ENCODE measurements at places on chromosomes 2 and 18.
A peak's percentile ranks its signal among the peaks of the same experiment; 100 is the strongest.

DNA sequence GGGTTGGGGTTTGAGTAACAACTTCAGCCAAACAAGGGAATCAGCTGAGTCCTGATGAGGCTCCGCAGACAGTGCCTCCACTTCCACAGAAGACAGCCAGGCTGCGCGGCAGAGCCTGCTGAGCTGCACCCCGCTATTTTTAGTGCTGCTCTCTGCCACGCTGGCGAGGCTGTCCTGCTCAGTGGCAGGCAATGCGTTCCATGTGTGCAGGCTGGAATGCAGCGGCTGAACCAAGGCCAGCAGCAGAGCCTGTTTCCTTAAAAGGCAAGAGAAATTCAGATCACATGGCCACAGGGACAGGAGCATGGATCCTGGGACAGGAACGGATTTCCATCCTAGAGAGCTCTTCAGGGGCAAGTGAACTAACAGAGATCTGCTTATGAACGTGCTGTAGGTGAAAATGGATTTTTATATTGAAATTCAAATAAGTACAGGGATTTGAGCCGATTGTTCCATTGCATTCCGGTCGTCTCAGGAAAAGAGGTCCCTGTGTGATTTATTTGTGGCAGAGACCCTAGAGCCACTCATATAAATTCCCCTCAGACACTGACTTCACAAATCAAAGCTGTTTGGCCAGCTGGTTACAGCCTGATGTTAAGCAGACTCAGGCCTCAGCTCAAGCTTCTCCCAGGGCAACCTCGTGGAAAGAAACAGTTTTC lies 98.7 kb downstream of the COL6A3 start:
- DNase-seq = no peak

- DNase-seq = no peak
Observed at GRCh38 chr2:10930721-10931516, 19.2 kb downstream of the KCNF1 start.

DNA sequence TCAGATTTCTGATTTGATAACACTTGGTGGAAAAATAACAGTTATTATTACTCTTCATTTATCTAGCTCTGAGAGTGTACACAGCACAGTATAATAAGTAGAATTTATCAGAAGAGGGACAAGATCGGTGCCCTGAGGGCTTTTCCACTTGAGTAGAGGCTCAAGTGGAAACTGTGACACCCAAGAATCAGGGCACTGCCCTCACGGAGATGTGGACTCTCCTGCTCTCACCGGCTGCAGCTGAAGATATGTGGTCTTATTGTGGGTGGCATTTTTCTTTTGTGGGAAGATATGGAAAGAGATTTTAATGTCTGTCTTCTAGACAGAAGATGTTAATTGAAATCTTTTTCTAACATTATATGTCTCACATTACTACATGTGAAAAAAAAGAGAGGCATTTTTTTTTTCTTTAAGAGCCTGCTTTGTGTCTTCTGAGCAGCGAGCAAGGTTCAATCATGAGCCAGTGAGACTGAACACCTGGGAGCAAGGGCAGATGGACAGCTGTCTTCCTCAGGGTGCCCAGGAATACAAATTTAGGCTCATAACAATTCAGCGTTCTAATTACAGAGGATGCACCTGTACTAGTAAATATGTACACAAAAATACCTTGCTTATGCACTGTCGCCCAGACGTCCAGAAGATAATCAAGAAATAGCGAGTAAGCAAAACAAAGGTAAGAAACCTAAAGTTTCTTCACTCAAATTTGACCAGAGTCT lies 1098.2 kb upstream of the FANCL start:
- no peak for DNase-seq

DNA sequence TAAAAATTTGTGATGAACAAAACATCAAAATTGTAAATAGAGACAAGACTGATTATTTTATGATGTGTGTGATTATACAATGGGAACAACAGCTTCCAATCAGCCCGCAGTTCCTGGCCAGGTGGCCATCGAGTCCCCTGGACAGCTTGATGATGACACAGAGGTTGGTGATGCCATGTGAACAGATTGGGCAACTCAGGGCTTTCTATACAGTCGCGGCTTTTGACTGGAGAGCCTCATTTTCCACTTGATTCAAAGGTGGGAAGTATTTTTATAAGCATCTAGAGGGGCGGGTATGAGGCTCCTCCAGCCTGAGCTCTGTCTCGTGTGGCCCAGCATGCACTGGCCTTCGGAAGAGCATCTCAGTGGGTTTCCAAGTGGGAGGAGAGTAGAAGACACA lies 14.9 kb upstream of the HPCAL1 start:
- no peak for DNase-seq

DNA sequence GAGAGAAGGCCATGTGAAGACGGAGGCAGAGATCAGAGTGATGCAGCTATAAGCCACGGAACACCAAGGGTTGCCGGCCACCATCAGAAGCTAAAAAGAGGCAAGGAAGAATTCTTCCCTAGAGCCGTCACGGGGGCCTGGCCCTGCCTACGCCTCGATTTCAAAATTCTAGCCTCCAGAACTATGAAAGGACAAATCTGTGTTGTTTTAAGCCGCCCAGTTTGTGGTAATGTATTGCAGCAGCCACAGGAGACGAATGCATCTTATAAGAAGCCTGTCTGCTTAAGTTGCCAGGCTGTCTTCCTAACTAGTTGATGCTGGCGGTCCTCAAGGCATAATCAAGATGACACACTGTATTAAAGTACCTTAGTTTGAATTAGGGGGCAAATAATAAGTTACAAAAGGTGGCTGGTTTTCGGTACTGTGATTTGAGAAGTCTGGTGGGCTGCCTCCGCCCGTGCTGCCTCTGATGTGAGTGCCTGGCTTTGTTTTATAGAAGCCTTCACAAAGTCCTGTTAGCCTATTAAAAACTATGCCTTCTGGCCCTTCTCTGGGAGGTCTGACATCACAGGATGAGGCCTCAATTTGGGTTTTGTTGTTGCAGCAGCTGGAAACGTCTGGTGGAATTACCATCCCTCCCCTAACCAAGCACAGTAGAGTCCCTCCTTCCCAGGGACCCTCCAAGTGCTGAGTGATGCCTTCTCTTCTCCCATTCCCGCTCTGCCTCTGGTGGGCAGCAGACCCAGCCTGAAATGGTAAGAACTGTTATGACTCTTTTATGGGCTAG lies 53.6 kb downstream of the SRD5A2 start:
- no peak for DNase-seq

DNA sequence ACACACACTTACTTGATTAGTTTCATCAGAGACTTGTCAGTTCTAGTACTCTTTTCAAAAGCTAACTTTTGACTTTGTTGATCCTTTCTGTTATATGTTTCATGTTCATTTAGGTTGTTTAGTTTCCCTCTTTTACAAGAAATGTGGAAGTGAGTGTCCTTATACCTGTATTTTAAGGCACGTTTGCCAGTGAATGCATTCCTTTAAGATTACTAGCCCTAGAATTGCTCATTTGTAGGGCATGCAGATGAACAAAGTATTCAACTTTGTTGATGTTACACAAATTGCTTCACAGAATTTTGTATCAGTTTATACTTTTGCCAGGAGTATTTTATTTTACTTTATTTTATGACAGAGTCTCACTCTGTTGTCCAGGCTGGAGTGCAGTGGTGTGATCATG lies 6.3 kb downstream of the IL1RL2 start:
- no peak for DNase-seq

GRCh38 chr2:235050980-235051351 lies 99.1 kb downstream of the SH3BP4 start:
- peak; percentile 85 for DNase-seq

DNA sequence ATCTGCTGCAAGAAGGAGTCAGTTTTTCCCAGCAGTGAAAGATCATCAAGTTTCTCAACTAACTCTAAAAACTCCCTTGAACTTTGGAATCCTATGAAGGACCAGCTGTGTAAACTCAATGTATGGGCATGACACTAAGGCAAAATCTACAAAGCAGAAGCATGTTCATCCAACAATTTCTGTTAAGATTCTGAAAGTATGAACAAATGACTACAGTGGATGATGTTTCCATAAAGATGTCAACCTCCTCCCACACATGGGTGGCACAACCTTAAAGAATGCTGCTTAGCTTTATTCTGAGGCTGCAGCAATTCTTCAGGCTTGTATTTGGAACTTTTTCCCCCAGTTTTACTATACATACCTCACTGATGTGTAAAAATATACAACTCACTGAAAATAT lies 47.2 kb downstream of the WDR33 start:
- DNase-seq = no peak

DNA sequence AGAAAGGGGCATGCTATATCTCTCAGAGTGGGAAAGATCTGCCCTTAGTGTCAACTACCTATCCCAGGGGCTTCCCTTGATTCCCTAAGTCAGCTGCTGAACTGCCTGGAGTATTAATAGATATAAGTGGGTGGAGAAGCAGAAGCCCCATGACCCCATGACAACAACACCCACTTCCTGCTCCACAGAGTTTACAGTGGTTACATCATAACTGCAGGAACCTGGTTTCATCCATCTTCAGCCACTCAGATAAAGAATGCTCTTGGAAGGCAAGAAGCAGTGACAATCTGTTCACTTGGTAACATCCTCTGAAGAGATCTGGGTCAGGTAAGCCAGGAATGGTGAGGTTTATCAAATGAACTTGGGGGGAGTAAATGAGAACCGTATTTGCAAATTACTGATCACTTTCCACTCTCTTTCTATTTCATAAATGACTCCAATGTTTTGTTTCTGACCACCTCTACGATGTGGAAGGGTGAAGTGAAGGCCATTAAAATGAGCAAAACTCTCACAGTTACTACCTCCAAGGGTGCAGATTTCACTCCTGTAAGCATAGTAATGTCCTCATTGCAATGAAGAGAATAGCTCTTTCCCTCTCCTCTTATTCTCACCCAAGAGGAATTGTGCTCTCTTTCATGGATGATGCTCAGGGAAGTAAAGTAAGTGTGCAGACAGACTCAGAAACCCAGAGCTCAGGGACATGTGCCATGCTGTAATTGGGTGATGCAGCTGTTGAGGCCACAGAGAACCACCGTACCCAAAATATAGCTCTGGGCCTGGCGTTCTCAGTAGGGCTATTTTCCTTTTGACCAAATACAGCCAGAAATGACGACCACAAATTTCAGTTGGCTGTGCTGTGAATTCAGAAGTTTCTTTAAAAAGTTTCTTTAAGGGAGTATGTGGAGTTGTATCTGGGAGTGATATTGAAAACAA lies 192.8 kb upstream of the APCDD1 start:
- peak; percentile 84 for DNase-seq

DNA sequence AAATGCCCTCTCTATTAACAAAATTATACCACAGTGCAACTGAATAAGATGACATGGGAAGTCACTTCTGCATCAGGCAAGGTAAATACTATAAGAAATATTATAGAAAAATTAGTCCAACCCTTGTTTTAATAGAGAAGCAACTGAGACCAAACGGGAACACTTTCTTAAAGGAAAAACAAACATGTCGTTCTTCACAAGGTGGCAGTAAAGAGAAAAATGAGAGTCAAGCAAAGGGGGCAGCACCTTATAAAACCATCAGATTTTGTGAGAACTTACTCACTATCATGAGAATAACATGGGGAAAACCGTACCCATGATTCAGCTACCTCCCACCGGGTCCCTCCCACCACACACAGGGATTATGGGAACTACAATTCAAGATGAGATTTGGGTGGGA lies 481.7 kb upstream of the CRIM1 start:
- DNase-seq = no peak

GRCh38 chr2:32564417-32565035 lies 63.3 kb upstream of the TTC27 start:
- DNase-seq = no peak

DNA sequence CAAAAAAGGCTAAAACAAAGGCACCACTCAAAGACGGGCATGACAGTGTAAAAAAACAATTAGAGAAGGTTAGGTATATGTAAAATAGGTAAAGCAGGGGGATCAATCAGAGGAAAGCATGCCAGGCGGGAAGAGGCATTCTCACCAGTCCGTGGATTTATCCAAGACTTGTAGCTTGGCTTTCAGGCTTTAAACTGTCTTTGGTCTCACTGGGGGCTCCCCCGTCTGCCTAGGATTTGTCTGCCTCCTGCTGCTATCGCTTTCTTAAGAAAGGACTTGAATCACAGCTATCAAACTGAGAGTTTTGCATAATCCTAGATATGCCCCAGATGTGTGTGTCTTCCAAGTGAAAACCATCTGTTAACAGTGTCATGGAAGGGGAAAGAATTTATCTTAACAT lies 11.1 kb upstream of the GORASP2 start:
- DNase-seq = no peak

GRCh38 chr2:95377216-95378123 lies 25.0 kb upstream of the FAHD2A start:
- no peak for DNase-seq

- peak; percentile 41 for DNase-seq
Observed at GRCh38 chr2:182715121-182715891, 751 bp upstream of the DNAJC10 start.

GRCh38 chr2:147560810-147561535 lies 283.9 kb upstream of the ACVR2A start:
- peak; percentile 95 for DNase-seq

GRCh38 chr2:144547494-144547893 lies 27.6 kb upstream of the ZEB2 start:
- no peak for DNase-seq

- no peak for DNase-seq
Observed at GRCh38 chr2:109285244-109285651, 156.2 kb downstream of the SH3RF3 start.

DNA sequence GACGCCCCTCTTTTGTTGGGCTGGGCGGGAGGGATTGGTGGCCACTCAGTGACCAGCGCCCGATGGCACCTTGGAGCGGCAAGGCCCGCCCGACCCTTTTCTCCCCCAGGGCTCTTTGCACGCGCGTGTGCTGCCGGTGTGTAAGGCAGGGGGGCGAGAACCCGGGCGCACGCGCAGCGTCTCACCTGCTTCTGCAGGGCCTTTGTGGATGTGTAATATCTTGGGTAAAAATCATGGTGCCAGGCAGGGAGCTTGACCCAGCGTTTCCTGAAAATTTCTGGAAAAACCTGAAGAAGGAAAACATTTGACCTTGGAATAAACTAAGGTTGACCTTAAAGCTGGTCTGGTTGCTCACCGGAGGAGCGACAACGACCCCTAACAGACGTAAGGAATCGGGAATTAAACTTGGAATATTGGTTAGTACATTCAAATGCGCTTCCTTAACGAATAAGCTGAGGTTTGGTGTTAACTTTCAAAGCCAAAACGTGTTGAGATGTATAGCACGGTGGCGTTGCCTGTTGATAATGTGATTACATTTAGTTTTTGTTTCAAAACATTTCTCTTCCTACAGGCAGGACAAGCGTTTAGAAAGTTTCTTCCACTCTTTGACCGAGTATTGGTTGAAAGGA lies 438 bp downstream of the HSPE1 start:
- no peak for DNase-seq

DNA sequence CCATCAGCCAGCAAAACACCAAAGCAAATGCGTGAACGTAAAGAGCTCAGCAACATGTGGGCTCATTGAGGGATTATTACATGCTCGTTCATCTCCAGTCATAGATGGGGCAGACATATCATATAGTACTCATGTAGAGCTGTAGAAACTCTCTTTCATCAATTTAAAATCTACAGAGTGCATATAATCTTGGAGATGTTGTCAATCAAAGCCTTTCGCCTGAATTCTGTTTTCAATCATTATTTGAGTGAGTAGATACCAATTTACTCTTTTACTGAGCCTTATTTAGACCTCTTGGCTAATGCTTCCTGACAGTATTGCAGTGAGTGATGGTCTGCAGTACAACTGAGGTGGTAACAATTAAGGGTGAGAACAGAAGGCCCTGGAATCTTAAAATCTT lies 7.0 kb downstream of the RIT2 start:
- no peak for DNase-seq

Measured in inflammatory macrophage (primary cell).